ENCODE measurements at places on chromosomes 5 and 9.

DNA sequence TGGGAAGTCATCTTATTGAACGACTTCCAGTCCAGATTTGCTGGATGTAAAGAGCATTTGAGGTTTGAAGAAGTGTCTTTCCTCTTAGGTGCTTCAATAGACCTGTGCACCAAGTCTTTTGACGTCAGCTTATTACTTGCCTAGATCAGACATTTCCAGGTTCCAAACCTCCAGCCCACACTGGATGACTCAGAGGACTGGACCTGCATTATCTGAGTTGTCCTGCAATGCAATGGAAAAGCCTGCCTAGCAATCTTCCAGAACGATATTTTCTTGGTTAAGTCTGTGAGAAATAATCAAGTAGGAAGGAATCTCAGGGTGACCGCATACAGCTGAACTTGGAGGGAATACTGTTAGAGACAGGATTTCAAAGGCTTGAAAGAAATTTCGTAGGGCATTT is 147.2 kb upstream of the MOCS2 start:
- DNase-seq, result no peak

DNA sequence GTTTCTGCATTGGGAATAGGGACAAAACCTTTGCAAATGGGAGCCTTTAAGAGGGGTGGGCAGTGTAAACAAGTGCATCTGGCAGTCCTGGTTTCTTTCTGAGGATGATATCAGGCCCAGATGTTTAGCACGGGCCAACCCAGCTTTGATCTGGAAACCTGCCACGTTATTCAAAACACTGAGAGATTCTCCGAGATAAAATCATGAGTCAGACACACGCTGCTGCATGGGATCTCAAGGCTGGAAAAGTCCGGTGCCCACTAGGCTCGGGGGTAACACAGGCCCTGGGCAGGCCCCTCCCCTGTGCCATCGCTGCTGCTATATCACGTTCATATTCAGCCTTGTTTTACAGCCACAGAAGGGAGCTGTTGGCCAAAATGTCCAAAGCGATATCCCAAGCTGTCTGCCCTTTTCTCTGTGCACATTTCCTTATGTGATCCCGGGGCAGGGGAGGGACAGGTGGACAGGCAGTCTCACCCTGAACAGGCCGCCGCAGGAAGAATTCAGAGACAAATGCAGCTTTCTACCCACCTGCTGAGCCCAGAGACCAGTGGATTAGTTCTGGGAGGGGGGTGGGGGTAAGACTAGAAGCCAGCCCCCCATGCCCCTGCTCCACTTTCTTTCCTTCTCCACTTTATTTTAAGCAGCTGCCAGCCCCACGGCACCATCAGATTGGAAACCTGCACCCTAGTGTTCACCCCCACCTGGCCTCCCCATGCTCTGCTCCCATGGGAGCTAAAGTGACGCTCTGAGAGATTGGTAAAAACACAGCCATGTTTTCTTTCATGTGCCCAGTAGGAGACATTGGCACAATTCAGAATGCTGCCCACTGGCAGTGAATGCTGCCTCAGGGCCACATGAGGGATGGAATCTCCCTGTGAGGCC is 63.1 kb downstream of the TMOD1 start:
- no peak for DNase-seq

GRCh38 chr9:13143281-13143680 is 136.2 kb downstream of the MPDZ start:
- no peak for DNase-seq

DNA sequence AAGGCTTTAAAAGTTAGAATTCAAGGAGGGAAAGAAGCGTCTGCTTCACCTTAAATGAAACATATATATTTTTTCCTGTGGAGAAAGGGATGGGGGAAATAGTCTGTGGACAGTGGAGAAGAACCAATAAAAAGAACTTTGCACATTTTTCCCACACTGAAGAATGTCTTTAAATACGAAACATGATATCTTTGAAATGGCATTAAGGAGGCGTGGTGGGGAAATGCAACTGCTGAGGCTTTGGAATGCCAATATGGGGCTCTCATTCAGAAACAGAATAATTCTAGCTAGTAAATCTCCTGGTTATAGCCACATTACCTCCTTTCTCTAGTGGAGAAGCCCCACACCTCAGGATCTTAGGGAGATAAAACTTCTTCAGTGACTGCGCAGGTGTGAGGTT is 46.8 kb downstream of the TNC start:
- DNase-seq, result no peak

DNA sequence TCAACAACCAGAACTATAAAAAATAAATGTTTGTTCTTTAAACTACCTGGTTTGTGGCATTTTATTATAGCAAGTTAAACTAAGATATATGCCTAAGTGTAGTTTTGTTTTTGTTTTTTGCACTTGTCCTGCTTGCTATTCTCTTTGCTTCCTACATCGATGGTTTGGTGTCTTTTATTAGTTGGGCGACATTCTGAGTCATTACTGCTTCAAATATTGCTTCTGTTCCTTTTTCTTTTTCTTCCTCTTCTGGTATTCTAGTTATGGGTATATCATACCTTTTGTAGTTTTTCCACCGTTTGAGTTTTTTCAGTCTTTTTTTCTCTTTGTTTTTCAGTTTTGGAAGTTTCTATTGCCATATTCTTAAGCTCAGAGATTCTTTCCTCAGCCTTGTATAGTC is 86.9 kb downstream of the MACIR start:
- no peak for DNase-seq

- DNase-seq, result no peak
These were observed 100.4 kb upstream of the CLINT1 start for GRCh38 chr5:157959370-157959769.

GRCh38 chr9:105357937-105358336 is 89.9 kb upstream of the FSD1L start:
- no peak for DNase-seq

DNA sequence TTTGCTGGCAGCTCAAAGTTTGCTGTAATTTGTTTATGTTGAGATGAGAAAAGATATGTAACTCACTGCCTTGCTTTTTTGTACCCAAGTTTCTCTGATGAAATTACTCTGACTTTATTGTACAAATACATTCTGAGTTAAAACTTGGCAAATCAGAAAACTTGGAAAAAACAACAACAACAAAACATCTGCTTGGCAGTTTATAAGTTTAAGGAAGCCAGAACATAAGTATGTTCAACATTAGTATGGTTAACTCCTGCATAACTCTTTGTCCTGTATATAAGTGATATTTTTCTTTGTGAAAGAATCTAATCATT is 233.1 kb downstream of the MAST4 start:
- no peak for DNase-seq

- no peak for DNase-seq
These were observed 94.0 kb downstream of the COL5A1 start for GRCh38 chr9:134735441-134736175.

DNA sequence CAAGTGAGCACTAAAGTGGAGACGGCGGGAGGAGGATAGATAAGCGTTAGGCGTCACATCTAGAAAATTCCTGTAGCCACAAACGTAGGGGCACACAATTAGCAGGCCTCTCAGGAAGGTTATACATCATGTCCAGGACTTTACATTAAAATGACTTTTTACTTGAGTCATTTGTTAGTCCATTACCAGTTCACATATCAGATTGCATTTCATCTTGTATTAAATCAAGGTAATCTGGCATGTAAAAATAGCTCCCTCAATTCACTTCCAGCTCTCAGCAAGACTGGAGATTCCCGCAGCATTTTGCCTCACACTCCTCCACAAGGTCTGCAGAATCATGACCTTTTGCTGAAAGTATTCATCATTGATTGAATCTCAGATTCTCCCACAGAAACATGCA is 118.8 kb downstream of the PRDM6 start:
- no peak for DNase-seq

DNA sequence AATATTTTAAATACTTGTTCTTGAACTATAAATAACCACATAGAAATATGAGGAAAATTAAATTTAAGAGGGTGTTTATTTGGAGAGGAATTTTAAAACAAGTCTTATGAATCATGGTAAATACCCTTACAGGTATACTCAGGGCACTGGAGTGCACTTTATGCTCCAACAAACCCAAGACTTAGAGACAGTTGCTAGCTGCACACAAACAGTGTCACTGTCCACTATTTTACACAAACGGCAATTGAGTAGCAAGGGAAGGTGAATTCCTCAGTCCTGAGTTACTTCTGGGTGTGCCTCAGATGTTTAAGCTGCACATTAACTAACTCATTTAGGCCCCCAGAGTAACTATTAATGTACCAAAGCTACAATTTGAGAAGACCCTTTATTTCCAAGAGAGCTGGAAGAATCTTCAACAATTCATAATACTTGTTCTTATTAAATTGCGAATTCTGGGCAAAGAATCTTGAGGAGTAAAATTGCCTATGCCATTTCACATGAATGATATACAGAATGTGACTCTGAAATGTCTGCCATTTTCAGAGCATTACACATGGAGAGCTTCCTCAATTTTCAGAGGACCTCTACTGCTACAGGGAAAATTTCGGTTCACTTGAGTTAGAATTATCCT is 371.2 kb downstream of the PDE4D start:
- DNase-seq, result no peak

- DNase-seq, result no peak
These were observed 1.8 kb upstream of the MYORG start for GRCh38 chr9:34378376-34379060.

DNA sequence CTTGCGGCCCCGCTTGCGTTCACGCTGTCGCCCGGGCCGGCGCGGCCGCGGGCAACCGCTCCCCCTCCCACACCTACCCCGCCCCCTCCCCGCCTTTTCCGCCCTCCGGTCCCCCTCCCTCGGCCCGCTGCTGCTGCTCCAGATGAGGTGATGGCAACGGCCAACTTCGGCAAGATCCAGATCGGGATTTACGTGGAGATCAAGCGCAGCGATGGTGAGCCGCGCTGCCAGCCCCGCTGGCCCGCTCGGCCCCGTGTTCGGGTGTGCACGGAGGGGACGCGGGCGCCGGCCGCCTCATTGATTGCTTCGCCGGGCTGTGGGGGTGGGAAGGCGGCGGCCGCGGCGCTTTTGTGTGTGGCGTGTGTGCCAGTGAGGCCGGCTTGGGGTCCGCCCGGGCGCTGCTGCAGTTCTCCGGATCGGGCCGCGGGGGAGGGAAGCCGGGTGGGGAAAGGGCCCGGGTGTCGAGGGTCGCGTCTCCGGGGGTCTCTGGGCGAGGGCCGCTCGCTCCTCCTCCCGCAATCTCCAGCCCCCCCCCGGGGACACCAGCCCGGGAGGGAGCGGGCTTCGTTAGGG is 403 bp downstream of the KIF2A start:
- DNase-seq, result no peak
